ENCODE measurements at places on chromosomes 6 and 20.

DNA sequence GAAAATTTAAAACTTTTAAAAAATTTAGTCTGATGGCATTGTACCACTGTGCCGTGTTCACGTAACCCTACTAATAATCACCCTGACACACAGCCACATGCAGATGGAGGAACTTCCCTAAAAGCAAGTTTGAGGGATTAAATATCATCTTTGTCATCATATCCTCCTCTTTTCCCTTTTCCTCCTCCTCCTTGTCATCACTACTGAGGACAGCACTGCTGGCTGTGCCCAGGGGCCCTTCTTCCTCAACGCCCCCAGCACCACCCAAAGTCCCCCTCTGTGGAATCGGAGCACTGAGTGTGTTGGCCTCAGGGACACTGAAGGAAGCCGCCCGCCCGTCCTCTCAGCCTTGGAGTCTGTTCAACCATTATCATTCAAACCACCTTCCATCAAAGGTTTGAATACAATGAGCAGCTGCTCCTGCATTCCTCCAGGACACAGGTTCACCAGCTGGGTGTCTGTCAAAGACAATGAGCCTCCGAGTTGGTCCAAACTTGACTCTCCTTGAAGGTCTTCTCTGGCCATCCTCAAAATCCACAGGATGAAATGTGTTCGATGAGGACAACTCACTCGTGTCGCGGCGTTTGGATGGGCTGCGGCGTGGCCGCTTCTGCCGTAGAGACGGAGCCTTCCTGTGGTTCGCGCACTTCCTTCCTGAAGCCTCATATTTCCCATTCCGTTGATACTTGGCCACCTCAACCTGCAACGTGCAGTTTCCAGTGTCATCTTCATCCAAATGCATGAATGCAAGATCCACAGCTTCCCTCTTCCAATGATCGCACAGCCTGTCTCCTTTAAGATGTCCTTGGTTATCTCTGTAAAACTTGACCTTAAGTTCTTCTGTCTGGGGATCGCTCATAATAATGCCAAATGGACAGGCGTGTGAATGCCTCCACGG, 23.3 kb downstream of the NQO2 start:
- ATAC-seq: no peak

DNA sequence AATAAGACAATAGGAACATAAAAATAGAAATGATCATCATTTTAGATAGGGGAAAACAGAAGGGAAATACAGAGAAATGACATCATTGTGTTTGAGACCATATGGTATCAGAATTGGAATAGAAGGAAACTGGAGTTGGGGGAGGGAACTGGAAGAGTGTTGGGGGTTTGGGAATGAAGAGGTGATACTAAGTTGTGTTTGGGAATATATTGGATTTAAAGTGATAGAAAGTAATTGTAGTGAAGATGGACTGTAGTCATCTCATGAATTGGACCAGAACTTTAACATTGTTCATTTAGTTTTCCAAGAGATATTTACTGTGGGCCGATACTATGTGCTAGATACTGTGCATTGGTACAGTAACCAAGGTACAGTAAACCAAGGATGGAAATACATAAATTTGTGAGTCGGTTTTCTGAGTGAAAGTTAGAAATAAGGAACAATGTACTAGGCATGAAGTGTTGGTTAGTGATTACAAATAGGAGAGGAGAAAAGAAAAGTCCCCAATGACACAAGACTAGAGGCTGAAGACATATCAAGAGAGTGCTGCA, 32.3 kb downstream of the KCNQ5 start:
- ATAC-seq: no peak

GRCh38 chr6:25250878-25251277, 28.3 kb upstream of the CARMIL1 start:
- ATAC-seq: peak; percentile 39

DNA sequence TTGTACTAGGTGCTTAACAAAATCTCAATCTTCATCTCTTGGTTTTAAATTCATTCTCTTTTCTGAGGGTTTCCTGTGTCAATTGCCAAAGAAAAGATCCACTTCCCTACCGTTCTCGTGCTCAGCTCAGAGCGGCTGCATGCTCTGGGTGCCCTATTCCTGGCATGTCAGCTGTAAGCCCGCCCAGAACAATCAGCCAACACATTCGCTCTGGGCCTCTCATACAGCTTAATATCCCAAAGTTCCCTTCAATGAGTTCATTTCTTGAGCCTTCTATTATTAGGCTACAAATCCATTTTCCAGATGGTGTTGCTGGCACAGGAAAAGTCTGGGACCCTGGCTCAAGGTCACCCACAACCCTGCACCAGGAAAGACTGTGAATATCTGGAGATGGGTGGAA, 24.3 kb upstream of the LRFN2 start:
- no peak for ATAC-seq

DNA sequence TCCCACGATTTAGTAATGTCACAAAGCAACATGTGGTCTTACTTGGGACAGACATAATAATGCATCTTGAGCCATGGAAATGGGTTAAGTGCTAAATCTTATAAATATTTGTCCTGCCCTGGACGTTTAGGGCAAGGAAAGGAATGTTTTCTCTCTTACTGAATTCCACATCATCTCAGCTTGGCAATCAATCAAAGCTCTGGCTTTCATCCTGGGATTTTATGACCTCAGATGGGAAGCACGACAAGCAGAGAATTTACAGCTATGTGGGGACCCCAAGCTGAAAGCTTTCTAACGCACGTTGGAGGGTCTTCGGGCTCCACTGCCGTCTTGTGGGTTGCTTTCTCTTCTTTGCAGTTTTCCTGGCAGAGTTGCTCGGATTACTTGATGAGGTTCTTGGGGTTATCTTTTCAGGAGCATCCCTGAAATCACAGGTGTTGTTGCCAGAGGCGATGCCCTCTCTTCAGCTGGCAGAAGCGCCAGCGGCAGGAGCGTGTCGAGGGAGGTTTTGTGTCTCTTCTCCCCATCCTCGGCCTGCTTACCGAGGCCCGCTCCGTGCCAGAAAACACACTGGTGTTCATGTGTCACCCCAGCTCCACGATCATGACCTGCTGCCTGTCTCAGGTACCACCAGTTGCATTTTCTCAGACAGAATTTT, 73.4 kb upstream of the FRMD1 start:
- ATAC-seq: no peak

GRCh38 chr6:13763740-13764381, 50.5 kb downstream of the MCUR1 start:
- no peak for ATAC-seq

Data from SK-N-SH treated with all-trans-retinoic acid at 6 μM for 48 hours (cell line).